ENCODE measurements at places on chromosomes 6 and 20.

GRCh38 chr6:36765594-36766398 is 68.2 kb downstream of the RAB44 start:
- DNase-seq = peak; percentile 94

DNA sequence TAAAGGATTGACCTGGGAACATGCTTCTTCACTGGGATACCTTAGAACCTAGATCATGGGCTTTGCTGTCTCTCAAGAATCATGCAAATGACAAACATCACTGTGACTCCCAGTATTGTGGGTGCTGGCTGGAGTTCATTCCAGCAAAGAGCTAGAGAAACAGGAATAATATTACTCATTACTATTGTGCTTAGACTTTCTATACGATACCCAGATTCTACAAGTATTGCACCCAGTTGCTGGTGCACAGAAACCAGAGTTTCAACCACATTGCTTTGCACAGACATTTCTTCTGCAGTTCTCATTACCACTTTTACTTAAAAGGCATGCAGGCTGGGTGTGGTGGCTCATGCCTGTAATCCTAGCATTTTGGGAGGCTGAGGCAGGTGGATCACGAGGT is 220.4 kb upstream of the ZNF217 start:
- DNase-seq = no peak

- DNase-seq = no peak
These were observed at the start of gene TRIM40 for GRCh38 chr6:30135757-30136156. TRIM40 (plus strand) TSS chr6:30136140; CDS start chr6:30137037, 897 bp downstream.

DNA sequence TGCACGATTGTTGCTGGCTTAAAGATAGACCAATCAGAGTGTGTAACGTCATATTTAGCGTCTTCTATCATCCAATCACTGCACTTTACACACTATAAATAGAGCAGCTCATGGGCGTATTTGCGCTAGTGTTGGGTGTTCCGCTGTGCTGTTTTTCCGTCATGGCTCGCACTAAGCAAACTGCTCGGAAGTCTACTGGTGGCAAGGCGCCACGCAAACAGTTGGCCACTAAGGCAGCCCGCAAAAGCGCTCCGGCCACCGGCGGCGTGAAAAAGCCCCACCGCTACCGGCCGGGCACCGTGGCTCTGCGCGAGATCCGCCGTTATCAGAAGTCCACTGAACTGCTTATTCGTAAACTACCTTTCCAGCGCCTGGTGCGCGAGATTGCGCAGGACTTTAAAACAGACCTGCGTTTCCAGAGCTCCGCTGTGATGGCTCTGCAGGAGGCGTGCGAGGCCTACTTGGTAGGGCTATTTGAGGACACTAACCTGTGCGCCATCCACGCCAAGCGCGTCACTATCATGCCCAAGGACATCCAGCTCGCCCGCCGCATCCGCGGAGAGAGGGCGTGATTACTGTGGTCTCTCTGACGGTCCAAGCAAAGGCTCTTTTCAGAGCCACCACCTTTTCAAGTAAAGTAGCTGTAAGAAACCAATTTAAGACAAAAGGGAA is 57.9 kb downstream of the TRIM38 start:
- DNase-seq = peak; percentile 72

GRCh38 chr20:36569847-36570429 is 3.5 kb upstream of the TGIF2 start:
- DNase-seq = no peak

DNA sequence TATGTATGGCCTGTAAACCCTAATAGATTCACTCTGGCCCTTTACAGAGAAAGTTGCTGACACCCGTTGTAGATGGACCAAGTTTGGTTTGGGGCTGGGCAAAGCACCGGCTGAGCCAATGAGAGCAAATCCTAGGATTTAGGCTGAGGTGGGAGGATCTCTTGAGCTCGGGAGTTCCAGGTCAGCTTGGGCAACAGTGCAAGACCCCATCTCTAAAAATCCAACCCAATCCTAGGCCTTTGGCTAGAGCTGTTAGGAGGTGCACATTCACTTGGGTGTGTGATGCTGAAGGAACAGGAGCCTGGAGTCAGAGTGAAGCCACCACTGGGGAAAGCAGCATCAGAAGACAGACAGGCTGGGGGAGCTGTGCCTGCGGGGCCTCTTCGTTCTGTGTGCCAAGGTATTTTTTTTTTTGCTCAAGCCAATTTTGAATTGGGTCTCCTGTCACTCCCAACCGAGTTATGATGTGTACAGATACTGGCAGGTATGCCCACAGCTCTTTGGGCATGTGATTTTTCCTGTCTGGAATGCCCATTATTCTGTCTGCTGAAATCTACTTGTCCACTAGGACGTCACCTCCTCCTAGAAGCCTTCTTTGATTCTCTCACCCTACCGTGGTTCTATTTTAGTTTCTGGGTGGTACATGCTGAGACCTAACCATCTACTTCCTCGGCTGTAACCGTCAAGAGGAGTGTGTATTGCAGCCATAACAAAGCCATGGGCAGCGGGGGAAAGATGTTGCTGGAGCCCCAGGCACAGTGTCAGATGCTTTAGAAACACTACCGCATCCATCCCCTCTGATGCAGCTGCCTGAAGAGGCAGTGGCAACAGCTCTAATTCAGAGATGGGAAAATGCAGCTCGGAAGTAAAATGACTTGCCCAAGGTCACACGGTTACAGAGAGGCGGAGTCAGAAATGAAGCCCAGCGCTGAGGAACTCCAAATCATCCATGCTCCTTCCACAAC is 54.0 kb downstream of the TTI1 start:
- DNase-seq = no peak
